ENCODE measurements at places on chromosomes 3 and 15.
A peak's percentile ranks its signal among the peaks of the same experiment; 100 is the strongest.

DNA sequence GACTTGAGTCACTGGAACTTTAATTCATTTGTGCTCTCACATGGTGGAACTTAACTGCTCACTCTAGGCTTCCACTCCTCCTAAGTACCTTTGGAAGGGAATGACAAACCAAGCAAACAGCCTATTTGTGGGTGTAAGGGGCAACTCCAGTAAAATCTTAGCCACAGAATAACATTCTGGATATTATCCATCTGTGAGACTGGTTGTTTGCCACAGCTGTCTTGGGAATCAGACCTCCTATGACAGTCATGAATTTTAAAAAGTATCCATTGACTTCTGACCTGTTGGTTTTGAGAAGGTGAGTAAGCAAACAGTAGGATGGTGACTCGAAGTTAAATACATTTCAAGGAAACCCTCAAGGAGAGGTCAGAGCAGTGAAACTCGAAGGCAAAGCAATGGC lies 147.3 kb upstream of the CDIN1 start:
- no peak for DNase-seq

- no peak for DNase-seq
Measured at GRCh38 chr3:147387885-147388699, 18.3 kb downstream of the ZIC4 start.

GRCh38 chr3:132721479-132722164 lies 587 bp downstream of the NPHP3 start:
- DNase-seq, result peak; percentile 36

GRCh38 chr3:58041826-58042324 lies 33.7 kb downstream of the FLNB start:
- DNase-seq, result no peak

DNA sequence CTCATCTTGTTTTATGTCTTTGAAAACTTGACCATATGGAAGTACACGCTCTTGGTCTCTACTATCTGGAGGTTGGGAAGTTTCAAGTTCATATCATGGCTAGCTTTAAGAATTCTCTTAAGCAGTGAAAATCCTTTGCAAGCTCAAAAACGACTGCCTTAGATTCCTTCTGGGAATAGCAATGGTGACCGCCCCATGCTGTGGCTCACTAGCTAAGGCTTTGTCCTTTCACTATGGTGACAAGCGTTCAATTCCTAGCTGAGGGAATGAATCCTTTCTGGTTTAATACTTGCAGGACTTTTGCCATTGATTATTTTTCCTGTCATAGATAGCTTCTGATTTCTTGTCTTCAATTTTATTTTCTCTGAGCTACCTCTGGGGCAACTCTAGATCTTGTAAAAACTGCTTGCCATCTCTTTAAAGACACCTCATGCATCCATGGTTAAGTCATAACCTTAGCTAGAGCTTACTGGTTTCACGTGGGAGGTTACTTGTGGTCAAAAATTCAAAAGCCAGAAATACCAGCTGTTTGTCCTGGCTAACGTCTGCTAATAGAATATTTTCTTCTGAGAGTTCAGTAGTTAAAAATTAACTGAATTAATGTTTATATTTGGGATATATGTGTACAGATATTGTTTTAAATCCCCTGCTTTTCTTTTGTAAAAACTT lies 673.4 kb upstream of the CBLB start:
- DNase-seq, result no peak

- no peak for DNase-seq
Measured at GRCh38 chr3:73521734-73522336, 102.9 kb downstream of the PDZRN3 start.

GRCh38 chr3:25074149-25074548 lies 353.9 kb upstream of the RARB start:
- no peak for DNase-seq

GRCh38 chr3:143885780-143886427 lies 37.6 kb upstream of the SLC9A9 start:
- DNase-seq, result peak; percentile 13

- DNase-seq, result no peak
Measured at GRCh38 chr3:23389089-23389488, 186.0 kb downstream of the UBE2E2 start.

- no peak for DNase-seq
Measured at GRCh38 chr3:169969174-169970095, 2.8 kb downstream of the SEC62 start.

DNA sequence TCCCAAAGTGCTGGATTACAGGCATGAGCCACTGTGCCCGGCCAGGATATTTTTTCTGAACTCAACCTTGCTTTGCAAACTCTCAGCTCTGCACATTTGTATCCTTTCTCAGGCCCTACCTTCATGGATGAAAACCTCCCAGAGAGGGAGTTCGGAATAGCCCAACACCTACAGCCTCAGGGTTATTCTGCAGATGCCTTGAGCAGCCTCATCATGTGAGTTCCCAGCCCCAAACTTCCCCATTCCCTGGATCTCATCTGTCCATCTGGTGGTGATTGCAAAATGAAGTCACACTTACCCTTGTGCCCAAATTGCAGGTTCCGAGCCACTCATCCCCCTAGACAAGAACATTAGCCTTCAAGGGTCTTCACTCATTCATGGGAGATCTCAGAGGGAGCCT lies 39.9 kb upstream of the KLHL25 start:
- no peak for DNase-seq

- DNase-seq, result peak; percentile 81
Measured at GRCh38 chr15:65414841-65415621, 7.7 kb downstream of the IGDCC4 start.

DNA sequence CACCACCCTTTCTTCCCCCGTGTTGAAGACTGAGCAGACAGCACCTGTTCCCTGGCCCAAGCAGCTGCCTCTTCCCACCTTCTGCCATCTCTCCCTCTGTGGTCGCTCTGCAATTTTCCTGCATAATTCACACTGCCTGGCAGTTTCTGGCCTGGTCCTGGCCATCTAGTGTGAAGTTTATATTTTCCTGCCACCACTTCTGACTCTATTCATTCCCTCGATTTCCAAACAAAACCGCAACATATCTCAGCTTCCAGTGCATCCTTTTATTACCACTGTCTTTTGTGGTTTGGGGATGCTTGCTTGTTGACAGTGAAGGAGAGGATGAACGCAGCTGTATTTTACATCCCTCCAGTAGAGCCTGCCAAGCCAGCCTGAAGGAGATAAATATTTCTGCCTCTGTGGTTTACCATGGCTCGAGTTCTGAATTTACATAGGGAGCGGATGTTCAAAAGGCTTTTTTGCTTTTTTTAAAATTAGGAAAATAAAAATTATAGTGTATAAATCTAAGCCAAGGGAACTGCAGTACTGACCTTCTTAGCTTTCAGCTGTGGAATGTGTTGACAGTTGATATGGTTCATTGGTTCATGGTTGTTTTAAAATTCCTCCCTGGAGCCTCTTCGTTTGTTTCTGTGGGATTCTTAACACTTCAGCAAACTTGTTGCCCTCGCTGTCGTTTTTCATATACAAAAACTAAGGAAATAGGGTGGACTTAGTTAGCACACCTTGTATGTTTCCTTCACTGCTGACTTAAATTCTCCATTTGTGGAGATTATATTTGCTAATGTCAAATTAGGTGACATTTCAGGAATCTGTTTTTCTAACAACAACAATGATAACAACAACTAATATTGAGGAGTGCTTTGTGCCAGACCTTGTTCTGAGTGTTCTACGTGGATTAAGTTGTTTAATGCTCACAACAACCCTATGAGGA lies 250.5 kb downstream of the ADAMTSL3 start:
- DNase-seq, result no peak

GRCh38 chr3:144380849-144381248 lies 409.2 kb downstream of the DIPK2A start:
- DNase-seq, result no peak

- no peak for DNase-seq
Measured at GRCh38 chr15:29518442-29518841, 248.8 kb upstream of the NSMCE3 start.

- DNase-seq, result peak; percentile 40
Measured at GRCh38 chr15:44219073-44219472, 24.0 kb upstream of the FRMD5 start.

DNA sequence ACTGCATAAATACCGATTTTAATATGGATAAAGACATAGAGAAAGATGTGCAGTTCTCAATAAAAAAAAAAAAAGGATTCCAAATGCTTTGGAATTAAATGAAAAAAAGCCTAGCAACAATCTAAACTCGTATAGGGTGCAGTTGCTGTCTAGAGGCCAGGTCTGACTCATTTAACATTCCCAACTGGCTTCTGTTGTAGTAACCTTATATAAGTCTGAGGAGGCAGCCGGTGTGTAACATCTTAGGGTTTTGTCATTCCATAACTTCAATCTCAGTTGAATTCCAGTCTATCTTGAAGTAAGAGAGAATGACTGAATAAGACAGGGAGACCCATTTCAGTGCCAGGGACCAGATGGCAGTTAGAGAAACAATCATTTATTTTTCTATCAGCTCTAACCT lies 6.5 kb downstream of the PDCD10 start:
- DNase-seq, result no peak

- DNase-seq, result no peak
Measured at GRCh38 chr3:181771120-181771519, 59.4 kb downstream of the SOX2 start.

DNA sequence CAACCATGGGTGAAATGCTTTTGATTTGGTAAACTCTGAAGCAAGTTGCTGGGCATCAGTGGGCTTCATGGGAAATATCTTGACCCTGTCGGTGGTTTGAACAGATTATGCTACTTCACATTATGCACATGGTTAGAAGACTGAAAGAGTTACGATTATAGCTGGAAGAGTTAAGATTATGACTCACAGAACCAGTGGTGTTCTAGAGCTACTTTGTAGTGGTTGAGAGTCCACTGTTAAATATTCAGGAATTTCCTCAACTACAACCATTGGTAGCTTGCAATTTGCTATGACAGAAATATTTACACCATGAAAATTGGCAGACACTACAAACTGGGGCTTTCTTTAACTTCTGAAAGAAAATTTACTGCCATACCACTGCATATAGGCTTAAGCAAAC lies 99.3 kb downstream of the GADL1 start:
- no peak for DNase-seq

- no peak for DNase-seq
Measured at GRCh38 chr3:133998691-133999241, 31.0 kb downstream of the SLCO2A1 start.

DNA sequence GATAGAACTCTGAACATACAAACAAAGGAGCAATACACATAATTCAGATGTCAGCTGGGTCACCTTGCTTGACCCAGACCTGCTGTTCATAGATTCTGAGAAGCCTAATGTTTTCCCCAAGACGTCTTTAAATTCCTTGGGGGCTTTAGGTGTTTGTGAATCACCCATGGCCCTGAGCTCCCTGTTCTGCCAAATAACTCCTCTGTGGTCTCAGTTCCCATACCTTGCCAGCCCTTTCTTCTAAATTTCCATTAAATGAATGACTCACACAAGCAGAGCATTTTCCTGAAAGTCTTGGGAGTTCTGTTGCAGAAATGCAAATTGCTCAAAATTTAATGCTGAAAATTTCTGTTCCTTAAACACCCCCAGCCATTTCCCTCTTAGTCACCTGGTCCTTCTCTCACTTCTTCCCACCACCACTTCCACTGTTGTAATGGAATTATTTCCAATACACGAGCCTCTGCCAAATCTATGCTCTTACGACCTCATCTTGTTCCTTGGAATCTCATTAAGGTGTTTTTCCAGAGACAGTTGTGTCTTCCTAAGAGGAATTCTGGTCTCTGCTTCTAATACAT lies 33.4 kb upstream of the PSMD6 start:
- no peak for DNase-seq

GRCh38 chr3:21120826-21121225 lies 630.2 kb downstream of the ZNF385D start:
- DNase-seq, result no peak

GRCh38 chr15:84961114-84961452 lies 20.6 kb upstream of the PDE8A start:
- no peak for DNase-seq

- no peak for DNase-seq
Measured at GRCh38 chr3:194505791-194506415, 19.1 kb upstream of the ATP13A3 start.

- DNase-seq, result no peak
Measured at GRCh38 chr3:64773137-64773536, 85.3 kb upstream of the ADAMTS9 start.

- DNase-seq, result no peak
Measured at GRCh38 chr3:134040066-134040465, 10.3 kb upstream of the SLCO2A1 start.

- DNase-seq, result no peak
Measured at GRCh38 chr15:99951511-99951910, 218.3 kb upstream of the LYSMD4 start.

DNA sequence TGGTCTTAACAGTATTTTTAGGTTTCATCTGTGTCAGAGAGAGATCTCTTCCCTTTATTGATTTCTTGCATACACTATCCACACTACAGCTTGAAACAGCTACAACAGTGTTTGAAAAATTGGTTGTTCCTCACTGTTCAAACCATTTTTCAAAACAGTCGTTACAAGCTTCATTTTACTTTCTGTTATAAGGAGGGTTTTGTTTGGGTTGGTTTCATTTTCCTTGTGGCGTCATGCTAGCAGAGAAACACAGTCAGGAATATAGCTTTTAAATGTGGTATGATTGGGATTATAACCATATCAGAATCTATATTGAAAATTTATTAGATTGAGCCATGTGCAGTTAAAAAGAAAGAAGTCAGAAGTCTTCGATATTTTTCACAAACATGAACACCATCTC lies 400.6 kb downstream of the ZBTB20 start:
- DNase-seq, result no peak

DNA sequence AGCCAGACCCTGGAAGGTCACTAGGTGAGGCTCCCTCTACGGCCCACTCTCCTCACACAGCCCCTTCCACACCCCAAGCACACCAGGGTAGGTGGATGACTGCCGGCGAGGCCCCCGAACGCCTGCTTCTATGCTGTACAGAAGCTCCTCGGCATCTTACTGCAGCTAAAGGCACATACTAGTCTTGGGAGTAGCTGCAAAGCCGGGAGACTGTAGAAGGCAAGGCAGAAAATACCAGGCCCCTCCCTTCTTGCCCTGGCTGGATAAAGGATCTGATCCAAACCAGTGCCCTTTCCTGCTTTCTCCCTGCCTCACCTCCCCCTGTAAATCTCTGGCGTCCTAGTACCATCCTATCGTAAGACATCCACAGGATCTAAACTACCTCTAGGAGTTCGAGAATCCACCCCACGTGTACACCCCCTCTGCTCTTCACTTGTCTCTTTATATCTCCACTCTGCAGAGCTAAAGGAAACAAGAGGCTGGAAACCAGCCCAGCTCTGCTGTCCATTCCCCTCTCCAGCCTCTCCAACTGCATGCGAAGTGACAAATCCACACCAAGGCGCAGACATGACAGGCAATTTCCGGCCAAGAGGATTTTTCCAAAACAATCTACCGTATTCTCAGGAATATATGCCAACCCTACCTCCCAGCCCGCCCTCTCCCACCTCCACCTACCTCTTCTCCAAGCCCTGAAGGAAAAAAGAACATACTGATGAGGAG lies 11.8 kb downstream of the TNK2 start:
- DNase-seq, result no peak
